ENCODE measurements at places on chromosomes 5 and 9.

GRCh38 chr5:58999804-59000203, 416.9 kb downstream of the RAB3C start:
- DNase-seq: no peak

- no peak for DNase-seq
Measured at GRCh38 chr9:13505797-13506196, 226.3 kb upstream of the MPDZ start.

- DNase-seq: no peak
Measured at GRCh38 chr9:105083256-105083655, 155.3 kb upstream of the ABCA1 start.

DNA sequence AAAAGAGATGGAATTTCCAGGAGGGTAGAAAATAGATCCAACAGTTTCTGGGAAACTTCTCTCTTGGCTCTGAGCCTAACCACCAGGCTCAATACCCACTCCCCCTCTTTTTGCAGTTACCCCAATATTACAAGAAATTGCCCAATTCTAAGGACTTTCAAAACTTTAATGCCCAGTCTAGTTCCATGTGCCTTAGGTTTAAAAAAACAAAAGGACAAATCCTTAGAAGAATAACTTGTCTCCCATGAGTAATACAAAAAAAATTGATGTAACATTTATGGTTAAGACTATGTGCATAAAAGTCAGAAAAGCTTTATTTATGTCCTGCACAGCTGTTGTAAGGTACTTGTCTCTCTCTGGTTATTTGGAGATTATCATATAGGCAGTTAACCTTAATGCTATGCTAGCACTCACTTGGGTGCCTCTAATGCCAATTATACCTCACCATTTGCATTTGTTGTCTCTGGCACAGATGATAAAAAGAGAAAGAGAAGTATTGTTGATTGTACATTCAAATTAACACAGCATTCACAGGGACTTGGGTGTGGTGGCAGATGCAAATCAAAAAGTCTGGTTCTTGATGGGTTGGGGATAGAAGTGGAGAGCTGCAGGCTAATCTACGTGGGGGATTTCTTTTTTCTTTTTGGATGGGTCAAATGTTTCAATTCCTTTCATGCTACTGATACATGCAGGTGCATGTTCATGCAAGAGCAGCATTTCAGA, 159.4 kb downstream of the PIK3R1 start:
- no peak for DNase-seq

DNA sequence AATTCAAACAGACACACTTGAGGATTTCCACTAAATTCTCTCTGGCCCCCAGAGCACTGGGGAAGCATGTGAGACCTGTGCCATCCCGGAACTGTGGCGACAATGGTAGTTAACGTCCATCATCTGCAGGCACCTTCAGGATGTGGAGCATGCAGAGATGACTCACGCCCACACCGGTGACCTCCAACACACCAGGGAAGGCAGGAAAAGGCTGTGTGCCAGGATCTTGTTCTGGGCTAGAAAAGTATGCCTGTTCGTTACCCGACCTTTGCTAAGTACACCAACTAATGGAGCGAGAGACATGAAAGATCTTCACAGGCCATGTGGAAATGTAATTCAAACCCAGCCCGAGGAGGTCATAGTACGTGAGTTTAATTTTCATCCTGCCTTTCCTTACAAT, 208.8 kb downstream of the MELK start:
- DNase-seq: no peak
